ENCODE measurements at places on chromosomes 2 and 18.

DNA sequence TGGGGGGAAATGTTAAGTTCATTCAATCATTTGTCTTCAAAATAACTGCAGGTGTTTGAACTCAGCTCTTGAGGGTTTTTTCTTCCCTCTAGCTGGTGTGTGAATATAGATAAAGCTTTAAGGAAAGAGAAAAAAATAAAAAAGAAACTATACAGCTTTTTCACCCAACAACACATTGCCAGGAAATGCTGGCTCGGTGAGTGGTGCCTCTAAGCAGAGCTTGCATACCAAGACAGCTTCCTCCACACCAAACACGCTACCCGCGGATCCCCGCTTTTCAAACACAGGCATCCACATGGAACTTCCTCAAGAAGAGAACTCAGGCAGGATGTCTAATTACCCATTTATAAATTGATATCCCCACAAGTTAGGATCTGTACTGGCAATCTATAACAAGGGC, 69.8 kb upstream of the TANK start:
- DNase-seq = no peak

- DNase-seq = no peak
Measured at GRCh38 chr2:109335631-109336176, 206.7 kb downstream of the SH3RF3 start.

DNA sequence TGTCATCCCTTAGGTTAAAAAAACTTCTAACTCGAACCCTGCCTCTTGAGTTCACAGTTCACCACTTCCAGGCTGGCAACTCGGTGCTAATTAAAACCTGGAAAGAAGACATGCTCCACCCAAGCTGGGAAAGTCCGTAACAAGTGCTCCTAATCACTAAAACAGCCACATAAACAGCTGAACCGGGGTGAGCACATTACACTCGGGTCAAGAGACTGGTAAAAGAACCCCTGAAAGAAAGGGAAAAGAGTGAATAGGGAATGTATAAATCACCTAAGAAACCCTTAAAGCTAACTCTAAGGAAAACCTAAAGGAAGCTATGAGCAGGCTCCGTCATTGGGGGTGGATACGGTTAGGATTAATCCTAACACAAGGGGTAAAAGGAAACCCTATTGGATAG, 102.0 kb downstream of the HIBCH start:
- DNase-seq = no peak

GRCh38 chr2:168699844-168700417, 102.5 kb upstream of the NOSTRIN start:
- DNase-seq = no peak

DNA sequence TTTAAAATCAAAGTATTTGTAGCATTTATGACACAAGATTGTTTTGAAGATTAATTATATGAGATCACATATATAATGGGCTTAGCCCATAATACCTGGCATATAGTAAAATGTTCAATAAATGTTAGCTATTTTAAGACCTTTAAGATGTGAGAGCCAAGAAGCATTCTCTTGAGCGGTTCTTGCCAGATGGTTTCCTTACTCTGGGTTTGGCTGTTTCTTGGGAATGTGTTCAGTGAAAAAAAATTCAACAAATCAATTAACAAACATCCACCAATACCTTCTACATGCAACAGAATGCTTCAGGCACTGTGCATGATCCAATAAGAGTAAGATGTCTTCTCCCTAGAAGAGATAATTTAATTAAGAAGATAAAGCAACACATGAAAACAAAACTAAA, 230.4 kb downstream of the CMPK2 start:
- no peak for DNase-seq

Measured in frontal cortex (tissue), 4 donors.